ENCODE measurements at places on chromosomes 4 and X.

- DNase-seq: no peak
Observed at GRCh38 chr4:154064244-154064643, 275.4 kb upstream of the SFRP2 start.

DNA sequence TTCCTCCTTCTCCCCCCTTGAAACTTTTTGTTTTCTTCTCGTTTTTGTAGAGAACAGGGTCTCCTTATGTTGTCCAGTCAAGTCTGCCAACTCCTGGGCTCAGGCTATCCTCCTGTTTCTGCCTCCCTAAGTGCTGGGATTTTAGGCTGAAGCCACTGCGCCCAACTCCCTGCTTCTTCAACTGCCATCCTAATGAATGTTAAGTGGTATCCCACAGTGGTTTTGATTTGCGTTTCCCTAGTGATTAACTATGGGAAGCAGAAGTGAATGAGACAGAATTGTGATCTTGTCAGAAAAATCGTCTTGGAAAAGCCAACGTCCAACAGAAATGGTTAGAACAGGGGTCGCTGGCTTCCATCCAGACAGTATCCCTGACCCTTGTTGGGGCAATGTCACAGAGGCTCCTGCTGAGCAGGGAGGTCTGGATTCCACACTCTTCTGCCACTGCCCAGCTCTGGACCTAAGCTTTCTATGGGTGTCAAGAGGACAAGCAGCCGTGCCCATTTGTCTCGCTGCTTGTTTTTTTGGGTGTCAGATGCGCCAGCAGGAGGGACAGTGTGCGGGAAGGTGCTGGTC lies 869 bp upstream of the ADD1 start:
- DNase-seq: no peak

DNA sequence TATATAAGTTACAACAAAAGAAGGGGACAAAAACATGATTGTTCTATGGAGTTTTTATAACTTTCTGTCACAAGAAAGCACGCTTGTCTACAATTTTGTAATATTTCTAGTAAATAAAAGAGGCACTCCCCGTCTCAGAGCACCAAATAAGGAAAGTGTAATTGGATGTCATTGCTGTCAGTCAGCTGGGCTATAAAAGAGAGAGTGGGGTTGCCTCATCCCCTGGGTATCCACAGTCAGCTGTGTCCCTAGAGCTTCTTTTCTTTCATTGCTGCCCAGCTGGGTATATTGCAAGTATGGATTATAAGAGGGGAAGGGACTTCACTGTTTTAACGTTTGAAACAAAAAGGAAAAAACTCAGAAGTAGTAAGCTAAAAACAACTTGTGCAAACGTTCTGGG lies 61.3 kb downstream of the NPNT start:
- no peak for DNase-seq

- no peak for DNase-seq
Observed at GRCh38 chr4:67250131-67250896, 295.0 kb downstream of the CENPC start.

- no peak for DNase-seq
Observed at GRCh38 chr4:177964693-177965168, 522.5 kb upstream of the AGA start.

DNA sequence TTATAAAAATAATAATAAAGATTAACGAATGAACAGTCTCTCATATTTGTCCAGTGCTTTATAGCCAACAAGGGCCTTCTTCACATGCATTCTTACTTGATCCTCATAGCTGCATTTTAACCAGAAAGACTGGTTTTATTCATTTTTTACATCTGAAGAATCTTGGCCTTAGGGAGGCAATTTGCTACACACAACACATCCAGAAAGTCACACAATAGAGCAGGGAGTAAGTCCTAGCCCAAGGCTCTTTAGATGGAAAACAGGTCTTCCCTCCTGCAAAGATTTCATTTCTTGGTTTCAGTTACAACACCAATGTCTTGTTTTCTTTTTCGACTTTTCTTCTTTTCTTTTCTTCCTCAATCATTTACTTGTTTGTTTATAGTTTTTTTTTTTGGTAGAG lies 13.0 kb upstream of the C1GALT1C1 start:
- DNase-seq: no peak

DNA sequence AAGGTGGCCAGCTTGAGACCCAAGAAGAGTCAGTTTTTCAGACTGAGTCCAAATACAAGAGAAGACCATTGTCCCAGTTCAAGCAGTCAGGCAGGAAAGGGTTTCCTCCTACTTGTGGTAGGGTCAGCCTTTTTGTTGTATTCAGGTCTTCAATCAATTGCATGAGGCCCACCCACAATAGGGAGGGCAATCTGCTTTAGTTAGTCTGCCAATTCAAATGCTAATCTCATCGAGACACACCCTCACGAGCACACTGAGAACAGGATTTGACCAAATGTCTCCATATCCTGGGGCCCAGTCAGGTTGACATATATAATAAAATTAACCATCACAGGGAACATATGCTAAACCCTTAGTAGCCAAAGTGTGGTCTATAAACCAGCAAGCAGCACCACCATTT lies 75.3 kb upstream of the FRMPD3 start:
- no peak for DNase-seq

- no peak for DNase-seq
Observed at GRCh38 chr4:5114950-5115349, 63.7 kb downstream of the STK32B start.

DNA sequence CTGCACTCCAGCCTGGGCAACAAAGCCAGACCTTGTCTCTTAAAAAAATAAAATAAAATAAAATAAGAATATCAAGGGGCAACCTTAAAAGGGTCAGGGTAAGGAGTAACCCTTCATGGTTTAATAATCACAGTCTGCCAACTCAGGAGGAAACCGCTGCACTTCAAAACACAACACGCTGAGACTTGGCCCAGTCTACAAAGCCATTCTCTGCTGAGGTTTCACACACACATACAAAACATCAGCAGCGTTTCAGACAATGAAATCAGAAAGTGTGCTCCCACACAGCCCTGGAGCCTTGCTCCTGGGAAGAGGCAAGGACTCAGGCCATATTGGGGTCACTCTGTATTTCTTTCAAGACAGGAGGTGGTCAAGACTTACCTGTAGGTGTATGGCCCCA lies 18.3 kb downstream of the SCARB2 start:
- no peak for DNase-seq

DNA sequence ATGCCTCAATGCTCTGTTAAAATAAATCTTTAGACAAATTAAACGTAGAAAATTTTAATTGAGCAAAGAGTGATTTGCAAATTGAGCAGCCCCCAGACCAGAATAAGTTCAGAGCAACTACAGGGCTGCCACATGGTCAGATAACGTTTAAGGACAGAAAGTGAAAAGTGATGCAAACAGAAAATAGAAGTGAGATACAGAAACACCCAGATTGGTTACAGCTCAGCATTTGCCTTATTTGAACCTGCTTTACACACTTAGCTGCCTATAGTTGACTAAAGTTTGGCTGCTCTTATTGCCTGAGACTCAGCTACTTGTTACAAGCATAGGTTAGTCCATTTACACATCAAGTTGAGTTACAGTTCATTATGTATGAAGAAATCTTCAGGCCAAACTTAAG lies 1800.8 kb upstream of the PCDH10 start:
- peak; percentile 20 for DNase-seq

DNA sequence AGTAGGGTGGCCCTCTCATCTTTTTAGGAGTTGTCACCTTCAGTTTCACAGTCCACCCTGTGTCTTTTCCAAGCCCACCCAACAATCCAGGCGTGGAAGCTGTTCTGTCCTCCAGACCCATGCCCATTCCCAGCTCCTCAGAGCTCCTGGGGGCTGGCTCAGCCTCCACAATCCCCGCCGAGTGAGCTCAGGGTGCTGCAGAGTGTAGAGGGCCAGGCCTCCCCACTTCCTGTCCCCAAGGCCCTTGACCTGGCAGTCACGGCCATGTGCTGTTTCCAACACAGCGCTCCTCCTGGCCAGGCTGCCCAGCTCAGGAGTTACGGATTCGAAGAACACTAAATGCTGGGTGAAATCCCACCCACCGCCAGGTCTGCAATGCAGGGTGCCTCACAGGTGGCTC lies 31.8 kb downstream of the PDHA1 start:
- no peak for DNase-seq

DNA sequence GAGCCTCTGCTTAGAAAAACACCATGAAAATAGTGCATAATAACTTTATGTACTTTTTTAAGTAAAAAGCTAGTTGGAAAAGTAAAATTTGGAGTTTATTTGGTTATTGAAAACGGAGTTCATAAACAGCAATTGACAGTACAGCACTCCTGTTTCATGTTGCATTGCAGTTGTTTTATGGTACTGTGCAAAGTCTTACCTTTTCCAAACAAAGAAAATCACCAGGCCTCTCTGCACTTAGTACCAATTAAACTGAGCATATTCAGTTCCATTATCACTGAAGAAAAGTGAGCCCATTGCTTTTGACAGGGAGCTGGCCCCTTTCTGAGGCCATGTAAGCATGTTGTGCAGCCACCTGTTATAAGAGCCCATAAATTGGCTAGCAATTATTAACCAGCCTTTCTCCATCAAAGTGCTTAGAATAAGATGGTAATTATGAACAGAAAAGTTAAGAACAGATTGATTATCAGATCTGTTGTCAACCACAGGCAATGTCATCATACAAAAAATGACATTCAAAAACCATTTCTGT lies 376.6 kb upstream of the EMCN start:
- DNase-seq: no peak

DNA sequence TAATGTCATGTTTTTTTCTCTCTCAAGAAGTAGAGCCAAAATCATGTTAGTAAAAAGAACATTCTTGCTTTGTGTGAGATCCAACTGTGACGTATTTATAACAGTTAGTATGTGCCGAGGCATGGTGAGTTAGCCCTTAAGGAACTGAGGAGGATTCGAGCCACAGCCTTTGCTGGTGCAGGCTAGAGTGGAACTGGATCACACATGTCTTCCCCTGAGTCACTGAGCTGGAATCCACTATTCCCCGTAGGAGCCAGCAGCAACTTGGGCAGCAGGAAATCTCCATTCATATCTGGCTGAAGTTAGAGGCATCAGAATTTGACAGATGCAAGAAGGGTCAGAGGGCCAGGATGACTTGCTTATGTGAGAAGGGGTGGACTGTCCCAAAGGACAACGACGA lies 144.6 kb upstream of the KIT start:
- no peak for DNase-seq

- DNase-seq: no peak
Observed at GRCh38 chr4:187944179-187944578, 51.4 kb upstream of the ZFP42 start.

DNA sequence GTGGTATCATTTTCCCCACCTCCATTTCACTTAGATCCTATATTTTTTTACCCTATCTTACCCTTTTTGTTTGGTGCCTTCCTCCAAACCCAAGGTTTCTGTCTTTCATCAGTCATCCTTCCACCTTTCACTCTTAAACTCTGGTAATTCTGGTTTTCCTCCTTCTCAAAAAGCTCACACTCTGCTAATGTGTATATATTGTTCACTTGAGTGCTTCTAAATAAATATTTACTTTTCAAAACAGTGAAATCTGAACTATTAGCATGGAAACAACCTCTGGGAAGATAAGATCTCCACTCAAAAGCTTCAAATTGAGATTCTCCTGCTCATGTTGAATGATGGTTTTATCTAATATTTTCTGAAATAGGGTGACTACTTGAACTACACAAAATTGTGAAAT lies 21.5 kb downstream of the XIAP start:
- no peak for DNase-seq

DNA sequence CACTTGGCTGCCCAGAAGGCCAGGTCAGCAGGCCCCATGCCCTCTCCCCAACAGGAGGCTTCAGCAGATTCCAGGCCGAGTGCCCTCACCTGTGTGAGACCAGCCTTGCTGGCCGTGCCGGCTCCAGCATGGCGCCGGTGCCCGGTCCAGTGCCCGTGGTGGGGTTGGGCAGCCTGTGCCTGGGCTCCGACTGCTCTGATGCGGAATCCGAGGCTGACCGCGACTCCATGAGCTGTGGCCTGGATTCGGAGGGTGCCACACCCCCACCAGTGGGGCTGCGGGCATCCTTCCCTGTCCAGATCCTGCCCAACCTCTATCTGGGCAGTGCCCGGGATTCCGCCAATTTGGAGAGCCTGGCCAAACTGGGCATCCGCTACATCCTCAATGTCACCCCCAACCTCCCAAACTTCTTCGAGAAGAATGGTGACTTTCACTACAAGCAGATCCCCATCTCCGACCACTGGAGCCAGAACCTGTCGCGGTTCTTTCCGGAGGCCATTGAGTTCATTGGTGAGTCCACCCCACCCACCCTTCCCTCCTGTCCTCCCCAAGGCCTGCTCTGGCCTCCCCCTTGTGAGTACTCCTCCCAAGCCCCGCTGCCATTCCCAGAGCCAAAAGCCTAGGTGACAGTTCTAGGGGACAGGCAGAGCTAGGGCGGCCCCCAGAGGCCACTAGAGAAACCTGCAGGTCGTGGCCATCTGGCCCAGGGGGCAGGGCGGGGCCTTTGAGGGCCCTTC lies 2.3 kb downstream of the DUSP9 start:
- peak; percentile 87 for DNase-seq

- DNase-seq: no peak
Observed at GRCh38 chr4:42570221-42570620, 86.7 kb downstream of the ATP8A1 start.

- DNase-seq: peak; percentile 9
Observed at GRCh38 chrX:16445166-16445752, 204.7 kb upstream of the S100G start.

- DNase-seq: no peak
Observed at GRCh38 chr4:130131536-130131935, 1035.6 kb downstream of the C4orf33 start.

DNA sequence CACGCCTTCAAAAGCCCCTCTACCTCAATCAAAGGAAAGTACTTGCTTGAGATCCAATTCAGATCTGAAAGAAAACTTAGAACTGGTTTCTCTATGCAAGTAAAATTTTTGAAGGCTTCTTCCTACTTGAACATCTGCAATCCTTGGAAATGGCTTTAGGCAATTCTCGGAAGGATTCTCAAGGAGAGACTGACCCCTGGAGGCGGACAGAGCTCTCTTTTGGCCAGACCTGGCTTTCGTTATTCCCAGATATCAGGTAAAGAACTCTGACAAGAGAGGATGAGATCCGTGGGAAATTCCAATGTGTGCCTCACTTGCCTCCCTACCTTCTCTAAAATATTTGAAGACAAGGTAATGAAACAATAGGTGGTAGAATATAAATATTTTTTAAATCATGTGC lies 670.3 kb upstream of the FAM241A start:
- DNase-seq: no peak

DNA sequence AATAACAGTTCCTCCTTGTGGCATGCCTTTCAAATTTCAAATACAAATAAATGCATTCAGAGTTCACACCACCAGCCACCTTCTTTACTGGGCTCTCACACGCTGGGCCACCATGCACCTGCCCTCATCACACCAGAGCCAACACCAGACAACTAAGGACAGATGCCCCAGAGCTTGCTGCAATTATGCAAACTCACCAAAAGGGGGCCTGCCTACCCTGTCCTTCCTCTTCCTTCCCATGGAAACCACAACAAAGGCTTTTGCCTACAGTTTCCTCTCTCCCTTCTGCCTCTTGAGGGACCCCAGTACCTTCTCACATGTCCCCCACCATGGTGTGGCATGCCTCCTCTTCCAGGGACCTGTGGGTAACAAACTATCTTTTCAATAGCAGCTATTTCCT lies 1333.9 kb upstream of the TENM3 start:
- no peak for DNase-seq

All from GM20000 (cell line).